Activated CD4-positive, CD25-positive, alpha-beta regulatory T cell treated with anti-CD3 and anti-CD28 coated beads, Interleukin-2, amount 50 U/mL, for 16 hours (primary cell): ENCODE measurements at places on chromosomes 5 and 9.

GRCh38 chr9:127873223-127873691, 4.2 kb downstream of the AK1 start:
- DNase-seq: no peak

DNA sequence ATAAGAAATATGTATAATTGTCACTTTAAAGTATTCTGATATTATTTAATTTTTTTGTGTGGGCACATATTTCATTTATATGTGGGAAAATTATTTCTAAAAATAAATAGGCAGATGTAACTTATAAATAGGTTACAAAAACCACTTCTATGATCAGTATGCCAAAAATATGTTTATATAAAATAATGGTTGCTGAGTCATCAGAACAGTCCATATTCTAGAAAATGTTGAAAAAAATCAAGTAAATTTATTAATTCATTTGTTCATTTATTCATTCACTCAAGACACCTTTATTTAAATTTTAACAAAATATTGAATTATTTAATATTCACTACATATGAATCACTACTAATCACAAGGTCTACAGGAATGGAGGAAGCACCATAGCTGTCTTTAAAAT, 1387.3 kb upstream of the C9orf72 start:
- no peak for DNase-seq

DNA sequence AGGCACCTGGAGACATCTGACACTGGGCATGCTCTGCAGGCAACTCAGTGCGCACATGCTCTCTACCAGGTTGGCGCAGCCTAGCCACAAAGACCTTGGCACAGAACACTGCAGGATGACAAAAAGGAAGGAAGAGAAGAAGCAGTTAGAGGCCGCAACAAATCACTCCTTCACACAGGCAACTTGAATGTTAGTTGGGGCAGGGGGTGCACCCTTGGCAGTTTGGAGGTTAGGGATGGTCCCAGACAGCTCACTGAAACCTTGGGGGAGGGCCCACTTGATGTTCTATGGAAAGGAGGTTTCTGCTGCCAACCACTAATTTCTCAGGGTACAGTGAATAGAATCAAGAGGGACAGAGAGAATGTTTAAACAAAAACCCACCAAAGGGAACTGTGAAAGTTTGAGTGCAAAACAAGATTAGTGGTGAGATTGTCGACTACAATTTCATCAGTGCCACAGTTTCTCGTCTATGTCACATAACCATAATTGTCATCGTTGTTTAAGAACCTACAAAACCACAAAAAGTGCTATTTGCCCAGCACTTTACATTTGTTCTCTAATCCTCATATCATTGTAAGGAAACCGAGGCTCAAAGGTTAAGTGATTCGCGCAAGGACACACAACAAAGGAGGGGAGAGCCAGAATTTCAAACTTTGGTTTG, 48.7 kb downstream of the FBXW11 start:
- peak; percentile 4 for DNase-seq

DNA sequence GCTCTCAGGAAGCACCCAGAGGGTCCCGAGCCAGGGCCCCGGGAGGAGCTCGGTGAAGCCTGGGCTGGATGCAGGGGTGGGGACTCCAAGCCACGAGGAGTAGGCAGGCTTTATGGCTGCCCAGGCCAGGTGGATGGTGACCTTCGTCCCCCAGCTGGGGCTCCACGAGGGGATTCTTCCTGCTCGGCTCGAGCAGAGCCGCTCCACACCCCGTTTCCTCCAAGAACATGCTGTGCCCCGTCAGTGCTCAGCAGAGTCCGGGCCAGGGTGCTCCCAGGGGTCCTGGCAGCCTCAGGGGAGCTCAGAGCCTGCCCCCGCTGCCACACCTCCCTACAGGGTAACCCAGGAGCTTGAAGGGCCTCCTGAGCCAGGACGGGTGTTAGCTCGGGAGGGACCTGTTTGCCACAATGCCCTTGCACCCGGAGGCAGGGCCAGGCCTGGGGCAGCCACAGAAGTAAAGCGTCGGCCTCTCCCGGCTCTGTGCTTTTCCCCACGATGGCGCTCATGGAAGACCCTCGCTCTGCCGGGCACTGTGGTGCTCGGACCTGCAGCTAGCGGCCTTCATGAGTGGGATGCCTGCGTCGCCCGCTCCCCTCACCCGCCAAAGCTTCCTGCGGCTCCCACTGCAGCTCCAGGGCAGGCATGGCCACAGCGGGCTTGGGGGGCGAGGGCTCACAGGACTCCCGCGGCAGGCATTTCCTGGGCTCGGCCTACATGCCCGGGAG, 86.8 kb downstream of the KCNT1 start:
- DNase-seq: no peak

GRCh38 chr9:22389271-22389670, 57.4 kb upstream of the DMRTA1 start:
- DNase-seq: no peak

- no peak for DNase-seq
These were observed 228.9 kb downstream of the FANCC start for GRCh38 chr9:95088421-95089161.

GRCh38 chr5:96879665-96880064, 3.4 kb downstream of the ERAP2 start:
- no peak for DNase-seq

GRCh38 chr5:84184857-84185256, 199.8 kb downstream of the EDIL3 start:
- DNase-seq: no peak

GRCh38 chr5:126594748-126595485, at the start of gene ALDH7A1:
Gene ALDH7A1, minus strand, starts transcription at chr5:126595219. Its CDS starts 21 bp downstream, at chr5:126595198.
- no peak for DNase-seq

DNA sequence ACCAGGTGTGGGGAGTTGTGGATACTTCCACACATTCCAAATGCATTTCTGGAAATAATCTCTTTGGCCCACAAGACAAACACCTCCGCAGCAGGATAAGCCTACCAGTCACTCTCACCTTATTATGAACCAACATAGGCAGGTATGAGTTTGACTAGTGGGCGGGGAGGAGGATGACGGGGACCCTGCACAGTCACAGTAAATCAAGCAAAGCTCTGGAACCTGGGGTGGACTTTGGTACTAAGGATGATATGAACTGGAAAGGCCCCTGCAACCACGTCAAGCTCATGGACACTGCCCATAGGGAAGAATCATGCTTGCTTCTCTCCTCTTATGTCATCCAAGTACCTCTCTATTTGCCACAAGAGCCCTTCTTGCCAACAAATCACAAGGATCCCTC, 259.4 kb downstream of the HSPA4 start:
- no peak for DNase-seq

GRCh38 chr5:84961193-84961592, 576.5 kb upstream of the EDIL3 start:
- no peak for DNase-seq

- DNase-seq: no peak
These were observed 188.5 kb upstream of the GRAMD2B start for GRCh38 chr5:126234563-126235195.

DNA sequence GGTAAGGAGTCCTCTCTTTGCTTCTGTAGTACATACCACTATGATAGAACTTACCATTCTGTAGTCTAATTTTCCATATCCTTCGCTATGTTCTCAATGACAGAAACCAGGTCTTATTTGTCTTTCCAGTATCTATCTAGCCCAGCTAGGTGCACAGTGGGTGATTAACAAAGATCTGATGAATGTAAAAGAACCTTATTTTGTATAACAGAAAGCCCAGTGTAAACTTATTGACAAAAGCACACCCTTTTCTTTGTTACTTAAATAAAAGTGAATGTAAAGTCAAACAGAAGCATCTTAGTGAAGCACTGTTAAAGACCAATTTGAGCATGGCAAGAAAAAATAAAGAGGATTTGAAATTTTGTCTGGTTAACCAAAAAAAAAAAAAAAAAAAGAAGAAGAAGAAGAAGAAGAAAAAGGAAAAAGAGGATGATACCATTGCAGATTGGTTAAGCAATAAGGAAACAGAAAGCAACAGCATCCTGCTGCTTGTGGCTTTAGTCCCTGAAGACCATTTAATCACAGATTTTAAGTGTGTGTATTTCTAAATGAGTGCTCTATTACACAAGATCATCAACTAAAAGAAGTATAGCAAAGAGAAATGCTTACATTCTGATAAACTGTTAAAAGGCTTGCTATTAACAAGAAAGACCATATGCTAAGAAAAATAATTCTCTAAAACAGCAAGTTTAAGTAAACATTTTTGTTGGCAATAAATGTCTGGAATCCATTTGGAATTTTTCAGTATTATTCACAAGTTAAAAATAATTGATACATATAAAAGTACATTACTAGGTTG, 21.2 kb downstream of the MEGF9 start:
- DNase-seq: no peak

DNA sequence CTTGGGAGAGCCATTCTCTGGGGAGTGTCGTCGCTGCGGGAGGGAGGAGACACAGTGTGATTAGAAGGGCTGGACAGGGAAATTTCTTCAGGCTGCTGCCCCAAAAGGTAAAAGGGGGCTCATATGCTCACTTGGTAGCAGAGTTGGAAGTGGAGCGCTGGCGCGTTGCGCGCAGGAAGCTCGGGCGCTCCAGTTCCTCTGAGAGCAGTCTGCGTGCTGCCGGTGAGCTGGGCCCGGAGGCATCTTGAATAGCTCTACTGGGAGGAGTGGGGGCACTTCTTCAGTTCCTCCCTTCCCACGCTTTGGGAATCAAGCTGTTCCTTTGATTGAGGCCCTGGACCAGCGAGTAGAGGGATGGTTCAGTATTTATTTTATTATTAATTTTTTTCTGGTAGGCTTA, 2.7 kb downstream of the RXFP3 start:
- DNase-seq: no peak

DNA sequence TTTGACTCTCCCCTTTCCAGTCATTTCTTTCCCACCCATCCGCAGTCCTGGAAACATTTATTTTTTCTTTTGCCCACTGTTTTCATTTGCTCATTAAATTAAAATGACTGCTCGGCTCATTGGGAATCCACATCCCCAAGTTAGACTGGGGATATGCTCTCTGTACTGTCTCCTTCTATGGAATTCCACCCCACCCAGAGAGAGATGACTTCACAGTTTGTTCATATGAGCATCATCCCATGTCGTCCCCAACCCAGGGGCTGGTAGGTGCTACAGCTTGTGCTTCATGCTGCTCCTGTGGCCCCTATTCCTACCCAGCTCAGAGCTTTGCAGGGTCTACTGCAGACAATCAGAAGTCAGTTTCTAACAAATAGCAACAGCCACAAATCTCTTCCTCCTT, 16.5 kb upstream of the RARS1 start:
- DNase-seq: no peak

GRCh38 chr9:34490360-34490759, 31.8 kb downstream of the DNAI1 start:
- no peak for DNase-seq

DNA sequence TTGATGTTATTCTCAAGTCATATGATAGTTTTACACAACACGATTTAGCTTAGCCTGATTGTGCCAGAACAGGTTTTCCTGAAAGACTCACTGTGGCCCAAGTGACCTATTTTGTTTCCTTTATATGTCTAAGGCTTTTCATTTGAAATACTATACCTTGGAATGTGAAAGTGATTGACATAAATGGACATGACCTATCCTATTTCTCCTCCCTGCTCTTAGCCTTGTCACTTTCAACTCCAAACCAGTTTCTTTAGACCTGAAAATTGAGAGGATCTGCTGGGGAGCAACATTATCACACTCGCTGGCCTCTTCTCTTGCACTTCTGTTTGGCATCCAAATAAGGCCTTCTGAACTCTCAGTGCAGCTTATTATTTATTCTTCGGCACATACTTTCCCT, 496.8 kb downstream of the MAT2B start:
- DNase-seq: no peak
